ENCODE measurements at places on chromosomes 7 and 10. TPM values are rescaled to one million over a fixed set of nuclear protein-coding genes. Genes with fewer than 3 reads are reported as not detected.
A peak's percentile ranks its signal among the peaks of the same experiment; 100 is the strongest.

- no peak for DNase-seq
These were observed 23.9 kb downstream of the LIPM start for GRCh38 chr10:88826388-88826787.

GRCh38 chr10:80344276-80344675 is 12.3 kb downstream of the DYDC1 start:
- DNase-seq = no peak

The RARRES2 gene
- total RNA-seq = 32.2 TPM

The ADIRF gene
- 86.6 TPM for total RNA-seq

DNA sequence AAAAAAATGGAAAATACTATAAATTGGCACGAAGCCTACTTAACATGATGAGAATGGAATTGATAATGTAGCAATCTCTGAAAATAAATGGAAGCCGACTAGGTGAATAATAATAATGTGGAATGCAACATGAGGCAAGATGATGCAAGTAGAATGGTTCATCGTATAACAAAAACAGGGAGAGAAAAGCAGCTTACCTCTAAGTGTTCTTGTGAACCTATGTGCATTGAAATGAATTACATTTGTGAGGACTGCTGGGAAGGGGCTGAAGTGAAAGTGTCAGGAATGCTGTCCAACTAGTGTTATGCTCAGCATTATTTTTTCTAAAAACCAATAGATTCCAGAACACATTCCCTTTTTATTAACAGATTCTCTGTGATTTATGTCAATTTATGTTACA is 440.6 kb upstream of the LRRN3 start:
- DNase-seq = no peak

DNA sequence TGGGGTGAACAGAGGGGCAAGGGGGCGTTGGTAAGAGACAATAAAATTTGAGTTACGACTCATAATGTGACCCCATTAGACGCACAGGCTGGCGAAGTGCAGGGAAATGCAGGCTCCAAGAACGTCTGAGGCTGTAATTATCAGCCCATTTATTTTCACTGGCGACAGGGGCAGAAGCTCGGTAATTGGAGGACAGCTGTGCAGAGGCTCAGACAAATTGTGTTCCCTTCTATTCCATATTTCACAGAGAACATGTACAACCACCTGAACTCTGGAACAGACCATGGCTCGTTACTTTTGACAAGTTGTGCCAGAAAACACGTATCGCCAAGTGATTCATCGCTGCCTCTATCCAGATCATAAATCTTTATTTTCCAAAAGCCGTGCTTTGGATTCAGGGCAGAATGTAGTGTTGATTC is 137.3 kb upstream of the FRMD4A start:
- no peak for DNase-seq

The KIF20B gene
- total RNA-seq = 4.9 TPM

DNA sequence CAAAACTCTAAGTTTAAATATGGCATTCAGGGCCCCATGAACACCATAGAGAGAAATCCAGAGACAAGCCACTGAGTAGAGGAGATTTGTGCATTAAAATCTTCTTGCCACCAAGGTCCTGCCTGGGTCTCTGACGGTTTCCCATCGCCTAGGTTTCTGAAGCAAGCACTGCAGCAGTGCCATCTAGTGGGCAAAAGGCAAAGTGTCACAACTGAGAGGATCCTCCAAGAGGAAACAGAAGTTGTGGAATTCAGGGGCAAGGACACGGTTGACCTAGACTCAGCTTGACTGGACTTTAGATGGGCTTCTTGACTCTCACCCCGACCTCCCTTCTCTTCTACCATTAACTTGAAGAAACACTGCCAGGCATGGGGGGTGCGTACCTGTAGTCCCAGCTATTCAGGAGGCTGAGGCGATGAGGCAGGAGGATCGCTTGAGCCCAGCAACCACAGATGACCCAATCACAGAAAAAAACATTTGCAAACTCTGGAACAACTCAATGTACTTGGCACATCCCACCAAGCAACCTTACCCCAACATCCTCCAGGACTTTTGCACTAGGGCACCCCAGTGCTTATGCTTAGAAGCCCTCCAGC is 604.1 kb downstream of the GALNT17 start:
- DNase-seq = peak; percentile 76

DNA sequence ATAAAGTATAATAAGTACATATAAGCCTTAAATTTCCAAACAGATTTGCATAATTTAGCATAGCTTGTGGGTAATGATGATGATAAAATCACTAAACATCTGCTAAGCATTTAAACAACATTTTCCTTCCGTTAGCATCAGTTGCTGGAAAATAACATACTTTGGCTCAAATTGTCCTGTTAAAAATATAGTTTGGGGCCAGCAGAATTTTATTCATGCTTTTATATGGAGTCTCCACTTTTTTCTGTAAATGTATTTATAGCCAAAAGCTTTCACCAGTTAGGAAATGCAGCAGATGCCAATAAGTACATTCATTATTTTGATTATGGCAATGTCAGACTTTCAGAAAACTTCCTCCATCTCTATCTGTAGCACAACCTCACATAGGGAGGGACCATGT is 107.2 kb downstream of the CNTNAP2 start:
- no peak for DNase-seq

DNA sequence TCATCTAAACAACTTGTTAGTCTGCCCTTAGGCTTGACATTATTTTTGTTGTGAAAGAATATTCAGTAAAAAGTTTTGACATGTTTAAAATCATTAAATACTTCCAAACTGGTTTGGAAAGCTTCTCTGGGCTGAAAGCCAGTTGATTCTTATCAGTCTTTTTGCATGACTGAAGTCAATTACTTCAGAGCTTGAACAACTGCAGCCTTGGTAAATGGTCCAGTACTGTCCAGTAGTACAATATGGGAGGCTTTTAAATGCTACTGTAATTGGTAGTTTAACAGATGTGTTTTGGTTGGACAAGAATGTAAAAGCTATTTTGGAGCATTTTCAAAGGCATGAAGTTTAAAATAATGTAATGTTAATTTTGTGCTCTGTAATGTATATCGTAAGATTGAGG is 103.4 kb downstream of the SDK1 start:
- no peak for DNase-seq

Data from Peyer's patch (tissue), 4 donors.